ENCODE measurements at places on chromosomes 3 and 15. TPM values are rescaled to one million over a fixed set of nuclear protein-coding genes. Genes with fewer than 3 reads are reported as not detected.

DNA sequence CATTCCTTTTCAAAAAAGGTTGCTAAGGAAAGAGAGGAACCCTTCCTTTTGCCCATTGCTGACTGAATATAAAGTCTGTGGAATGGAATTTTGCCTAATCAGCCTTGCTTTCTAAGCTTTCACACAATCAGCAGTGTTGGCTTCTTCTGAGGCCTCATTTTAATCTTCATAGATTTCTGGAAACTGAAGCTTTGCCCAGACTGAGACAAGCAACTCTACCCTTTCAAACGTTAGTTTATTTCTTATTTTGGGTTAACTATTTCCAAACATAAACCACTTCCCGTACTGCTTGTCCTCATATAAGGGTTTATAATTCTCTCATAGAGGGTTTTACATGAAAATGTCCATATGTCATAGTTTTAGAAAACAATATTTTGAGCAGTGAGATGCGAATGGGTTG, 82.9 kb downstream of the NR1D2 start:
- no peak for ATAC-seq

DNA sequence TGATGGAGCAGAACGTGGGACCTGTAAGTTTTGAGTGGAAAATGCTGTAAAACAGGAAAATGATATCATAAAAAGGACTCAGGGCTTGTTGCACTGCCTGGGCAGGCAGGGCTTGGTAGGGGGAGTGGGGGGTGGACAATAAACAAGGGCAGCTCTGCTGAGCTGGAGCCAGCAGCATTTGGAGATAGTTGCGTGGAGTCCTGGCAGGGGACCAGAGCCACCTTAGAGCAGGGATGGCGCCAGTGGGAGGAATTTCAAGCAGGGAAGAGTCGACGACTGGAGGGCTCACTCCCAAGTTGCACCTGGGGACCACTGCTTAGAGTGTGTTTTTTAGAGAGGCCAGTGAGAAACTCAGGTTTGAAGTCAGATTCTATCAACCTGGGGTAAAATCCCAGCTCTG, 22.7 kb upstream of the FRMD4B start:
- no peak for ATAC-seq

DNA sequence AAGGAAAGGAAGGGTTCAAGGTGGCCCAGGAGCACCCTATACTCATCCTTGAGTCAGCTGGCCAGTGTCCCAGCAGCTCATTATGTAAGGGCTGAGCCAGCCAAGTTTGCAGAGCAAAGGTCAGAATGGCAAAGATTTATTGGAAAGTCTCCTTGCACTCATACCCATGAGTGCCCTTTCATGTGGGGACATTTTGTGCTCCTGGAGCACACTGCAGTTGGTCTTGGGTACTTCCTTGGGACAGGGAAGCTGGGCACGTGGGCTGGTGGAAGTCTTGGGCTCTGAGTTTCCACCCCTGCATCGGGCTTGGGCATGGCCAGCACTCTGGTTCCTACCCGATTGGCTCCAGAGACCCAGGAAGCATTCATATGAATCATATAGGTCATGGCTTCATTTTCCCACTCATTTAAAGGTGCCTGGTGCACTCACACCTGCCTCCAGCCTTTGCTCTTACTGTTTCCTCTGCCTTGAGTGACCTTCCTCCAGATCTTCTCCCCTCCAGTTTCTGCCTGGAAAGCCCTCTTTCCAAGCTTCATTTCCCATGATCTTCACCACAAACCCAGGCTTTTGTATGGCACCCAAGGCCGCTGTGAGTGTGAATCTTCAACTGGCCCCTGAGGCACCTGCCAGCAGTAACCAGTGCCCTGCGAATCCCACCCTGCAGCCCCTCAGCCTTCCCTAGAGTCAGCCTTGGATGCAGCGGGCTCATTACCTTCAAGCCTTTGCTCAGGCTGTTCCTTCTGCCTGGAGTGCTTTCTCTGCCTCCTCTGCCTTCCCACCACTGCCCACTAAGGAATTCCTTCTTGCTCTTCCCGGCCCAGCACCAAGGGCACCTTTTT, 10.5 kb upstream of the PRKCD start:
- ATAC-seq = no peak

DNA sequence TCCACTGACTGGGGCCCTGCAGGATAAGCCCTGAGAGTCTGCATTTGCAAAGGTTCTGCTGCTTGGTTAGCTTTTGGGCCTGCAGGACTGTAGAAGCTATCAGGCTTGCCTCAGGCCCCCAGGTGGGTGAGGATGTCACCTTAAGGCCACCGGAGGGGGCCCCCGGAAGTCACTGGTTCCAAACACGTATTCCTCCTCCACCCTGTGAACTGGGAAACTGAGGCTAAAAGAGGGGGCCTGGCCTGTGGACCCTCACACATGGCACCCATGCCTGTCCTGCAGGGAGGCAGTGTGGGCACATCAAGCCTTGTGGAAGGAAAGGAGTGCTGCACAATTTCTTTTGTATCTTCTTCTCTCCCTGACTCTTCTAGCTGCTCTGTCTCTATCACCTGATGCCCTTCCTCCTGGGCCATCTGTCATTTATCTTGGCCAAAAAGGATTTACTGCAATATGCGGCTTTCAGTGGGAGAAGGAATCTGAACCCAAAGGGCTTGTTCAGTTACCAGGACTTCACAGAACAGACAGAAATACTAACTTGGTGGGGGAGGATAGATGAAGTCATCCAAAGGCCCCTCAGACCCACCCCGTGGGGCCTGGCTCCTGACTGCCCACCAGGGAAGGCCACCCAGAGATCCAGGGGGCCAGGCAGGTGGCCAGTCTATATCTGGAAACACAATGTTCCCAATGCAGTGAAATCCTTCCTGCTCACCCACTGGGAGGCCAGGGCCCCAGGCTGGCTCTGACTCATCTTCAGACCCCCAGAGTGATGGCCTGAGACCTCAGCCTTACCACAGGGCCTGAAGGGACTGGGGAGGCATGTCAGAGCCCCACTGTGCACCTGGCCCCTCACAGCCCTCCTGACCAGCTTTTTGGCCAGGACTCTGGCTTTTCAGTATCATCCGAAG, 18.3 kb downstream of the UBAP1L start:
- ATAC-seq = no peak

DNA sequence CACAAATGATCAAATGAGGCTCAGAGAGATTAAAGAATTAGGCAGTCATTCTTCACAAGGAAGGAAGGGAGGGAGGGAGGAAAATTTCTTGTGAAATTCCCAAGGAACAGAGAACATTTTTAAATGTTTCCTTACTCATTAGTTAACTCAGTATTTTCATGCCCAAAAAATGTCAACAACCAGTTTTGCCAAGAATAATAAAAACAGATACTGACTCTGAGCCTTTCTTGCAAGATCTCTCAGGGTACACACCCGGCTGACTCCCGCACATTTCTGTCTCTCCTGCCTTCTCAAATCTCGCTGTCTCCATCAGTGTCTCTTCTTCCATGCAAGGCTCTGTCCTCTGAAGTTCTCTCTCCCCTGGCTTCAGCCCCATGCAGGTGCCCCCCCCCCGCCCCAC, 265.9 kb downstream of the TJP1 start:
- ATAC-seq = no peak

- peak; percentile 57 for ATAC-seq
These were observed 20.8 kb downstream of the NBEAL2 start for GRCh38 chr3:47000198-47000815.

DNA sequence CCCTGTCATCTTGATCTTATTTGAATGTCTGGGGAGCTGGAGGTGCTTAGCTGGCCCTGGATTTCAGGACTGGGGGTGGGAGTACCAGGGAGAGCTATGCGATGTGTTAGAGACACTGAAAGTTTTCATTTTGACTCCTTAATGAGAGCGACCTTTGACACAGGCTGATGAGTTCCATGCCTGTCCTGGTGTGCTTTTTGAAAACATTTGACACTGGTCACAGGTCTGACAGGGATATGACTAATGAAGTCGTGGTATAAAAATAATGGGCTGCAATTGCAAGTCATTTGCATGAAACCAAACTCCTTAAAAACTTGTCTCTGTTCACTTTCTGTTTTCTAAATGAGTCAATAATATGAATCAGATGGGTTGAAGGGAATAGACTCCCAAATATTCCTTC, 81.9 kb downstream of the MECOM start:
- peak; percentile 89 for ATAC-seq

DNA sequence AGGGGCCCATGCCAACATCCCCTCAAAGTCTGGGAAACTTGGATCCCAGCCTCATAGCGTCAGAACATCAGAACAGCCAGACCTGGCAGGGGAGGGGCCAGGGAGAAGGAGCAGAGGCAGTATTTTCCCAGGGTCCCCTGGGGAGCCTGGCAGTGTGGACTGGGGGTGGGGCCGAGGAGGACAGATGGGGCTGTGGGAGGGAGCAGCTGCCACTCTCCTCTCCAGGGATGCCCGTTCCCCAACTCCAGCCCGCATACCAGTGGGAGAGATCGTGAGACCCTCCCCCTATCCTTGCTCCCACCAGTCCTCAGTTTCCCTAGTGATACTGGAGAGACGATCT, 6.5 kb upstream of the DNAJB8 start:
- ATAC-seq = no peak

DNA sequence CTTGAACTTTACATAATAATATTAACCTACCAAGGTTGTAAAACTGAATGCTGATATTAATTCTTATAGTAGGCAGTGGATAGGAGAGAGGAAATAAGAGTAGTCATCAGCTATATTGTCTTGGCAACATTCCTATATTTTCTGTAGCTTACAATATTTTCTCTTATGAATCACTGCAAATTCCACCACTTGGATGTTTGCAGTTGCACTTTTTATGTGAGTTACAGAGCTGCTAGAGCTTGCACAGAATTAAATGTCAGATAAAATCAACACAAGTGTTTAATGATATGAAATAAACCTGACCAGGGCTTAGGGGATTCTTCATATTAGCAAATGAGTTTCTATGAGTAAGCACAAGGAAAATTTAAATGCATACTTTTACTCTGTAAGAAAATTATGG, 1710.1 kb downstream of the SI start:
- no peak for ATAC-seq

DNA sequence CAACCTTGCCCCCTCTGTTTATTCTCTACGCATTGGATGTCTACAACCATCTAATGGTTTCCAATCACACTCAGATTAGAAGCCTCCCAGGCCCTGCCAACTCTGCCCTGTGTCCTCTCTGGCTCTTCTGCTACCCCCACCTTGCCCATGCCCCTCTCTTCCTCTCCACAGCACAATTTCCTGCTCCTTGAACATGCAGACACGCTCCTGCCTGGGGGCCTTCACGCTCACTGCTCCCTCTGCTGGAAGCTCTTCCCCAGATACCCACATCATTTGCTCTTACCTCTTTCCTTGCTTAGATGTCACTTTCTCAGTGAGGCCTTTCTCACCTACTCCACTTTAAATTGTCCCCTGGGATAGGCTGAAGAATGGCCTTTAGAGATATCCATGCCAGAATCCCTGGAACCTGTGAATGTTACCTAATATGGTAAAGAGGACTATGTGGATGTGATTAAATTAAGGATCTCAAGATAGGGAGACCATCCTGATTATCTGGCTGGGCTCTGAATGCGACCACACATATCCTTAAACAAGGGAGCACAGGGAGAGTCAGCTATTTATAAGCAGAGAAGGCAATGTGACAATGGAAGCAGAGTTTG, 9.9 kb downstream of the KY start:
- no peak for ATAC-seq

STRC gene
- 4.4 TPM for total RNA-seq

EPB42 gene
- not detected for total RNA-seq

TEX55 gene
- not detected for total RNA-seq

EIF4A2 gene
- 346 TPM for total RNA-seq

SKOR1 gene
- total RNA-seq = 0.13 TPM

TMIE gene
- 0.15 TPM for total RNA-seq

HGD gene
- total RNA-seq = 0.82 TPM

Data from activated T-helper 17 cell treated with anti-CD3 and anti-CD28 coated beads, Interleukin-2, amount 50 U/mL, for 72 hours (primary cell).